Progenitor cell of endocrine pancreas (in vitro differentiated cells): ENCODE measurements at places on chromosomes 7 and 10. TPM values are rescaled to one million over a fixed set of nuclear protein-coding genes. Genes with fewer than 3 reads are reported as not detected.

- peaks cover 6% of the 10 kb centered on the region for H3K4me1 ChIP-seq
- H3K4me3 ChIP-seq: no peak overlapping the region
- H3K27ac ChIP-seq: peak overlapping the region; percentile 64
- peaks cover 15% of the 10 kb centered on the region for H3K36me3 ChIP-seq
- no peak for DNase-seq
These were observed 10.7 kb downstream of the WIPI2 start for GRCh38 chr7:5200561-5201235.

CLDN4 gene
- total RNA-seq: 172 and 183 TPM in 2 replicates

HNRNPF gene
- total RNA-seq: 211 and 221 TPM in 2 replicates

SFTPD gene
- total RNA-seq: 0.29 and 0.40 TPM in 2 replicates

SMKR1 gene
- 1.7 and 2.3 TPM in 2 replicates for total RNA-seq

- H3K4me1 ChIP-seq: peaks cover 7% of the 10 kb centered on the region
- H3K36me3 ChIP-seq: peaks cover 3% of the 10 kb centered on the region
- DNase-seq: no peak
- no peak overlapping the region for H3K4me3 ChIP-seq
- no peak overlapping the region for H3K27ac ChIP-seq
- H3K27me3 ChIP-seq: no peaks in the 10 kb centered on the region
These were observed 163.1 kb downstream of the ADK start for GRCh38 chr10:74314166-74314565.

GRCh38 chr10:130491693-130492050 lies 355.5 kb downstream of the GLRX3 start:
- no peak overlapping the region for H3K4me3 ChIP-seq
- no peak for DNase-seq
- peaks cover 15% of the 10 kb centered on the region for H3K4me1 ChIP-seq
- H3K27me3 ChIP-seq: peaks cover 4% of the 10 kb centered on the region
- H3K36me3 ChIP-seq: no peaks in the 10 kb centered on the region

ACTL6B gene
- 4.1 and 4.2 TPM in 2 replicates for total RNA-seq

DNA sequence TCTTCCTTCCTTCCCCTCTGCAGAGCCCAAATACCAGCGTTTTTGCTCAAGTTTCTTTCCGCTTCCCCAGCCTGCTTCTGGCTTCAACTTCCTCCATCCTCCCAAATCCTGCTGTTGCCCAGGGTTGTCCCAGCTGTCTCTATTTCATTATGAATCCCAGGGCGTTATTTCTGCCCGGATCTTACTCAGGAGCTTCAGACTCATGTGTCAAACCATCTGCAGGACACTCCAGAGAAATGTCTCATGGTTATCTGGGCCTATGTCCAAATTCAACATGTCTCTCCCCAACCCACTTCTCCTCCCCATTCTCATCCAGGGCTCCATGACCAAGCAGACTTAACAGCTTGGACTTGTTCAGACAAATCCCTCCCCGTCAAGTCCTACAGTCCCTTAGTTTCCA lies 15.6 kb downstream of the ARHGAP22 start:
- H3K36me3 ChIP-seq: no peaks in the 10 kb centered on the region
- H3K4me1 ChIP-seq: peaks cover 7% of the 10 kb centered on the region
- no peak overlapping the region for H3K4me3 ChIP-seq
- H3K27me3 ChIP-seq: peaks cover 6% of the 10 kb centered on the region
- DNase-seq: no peak

DNA sequence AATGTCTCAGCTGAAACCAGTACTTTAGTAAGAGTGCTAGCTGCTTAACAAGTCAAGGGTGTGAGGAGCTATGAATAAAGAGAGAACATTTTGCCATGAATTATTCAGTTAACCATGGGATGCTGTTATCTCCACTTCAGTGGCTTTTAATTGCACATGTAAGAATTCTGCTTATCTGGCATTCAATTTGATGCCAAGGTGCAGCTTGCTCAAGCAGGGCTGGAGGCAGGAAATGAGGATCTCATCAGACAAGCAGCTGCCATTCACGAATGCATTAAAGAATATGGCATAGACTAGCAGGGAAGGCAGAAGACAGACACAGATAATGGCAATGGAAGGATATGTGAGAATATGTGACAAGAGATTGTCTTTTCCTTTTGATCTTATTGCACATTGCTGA lies 697.8 kb downstream of the NRG3 start:
- H3K4me3 ChIP-seq: no peak overlapping the region
- H3K27me3 ChIP-seq: no peaks in the 10 kb centered on the region
- no peak overlapping the region for H3K27ac ChIP-seq
- no peaks in the 10 kb centered on the region for H3K36me3 ChIP-seq
- H3K4me1 ChIP-seq: peaks cover 5% of the 10 kb centered on the region
- no peak for DNase-seq

DNA sequence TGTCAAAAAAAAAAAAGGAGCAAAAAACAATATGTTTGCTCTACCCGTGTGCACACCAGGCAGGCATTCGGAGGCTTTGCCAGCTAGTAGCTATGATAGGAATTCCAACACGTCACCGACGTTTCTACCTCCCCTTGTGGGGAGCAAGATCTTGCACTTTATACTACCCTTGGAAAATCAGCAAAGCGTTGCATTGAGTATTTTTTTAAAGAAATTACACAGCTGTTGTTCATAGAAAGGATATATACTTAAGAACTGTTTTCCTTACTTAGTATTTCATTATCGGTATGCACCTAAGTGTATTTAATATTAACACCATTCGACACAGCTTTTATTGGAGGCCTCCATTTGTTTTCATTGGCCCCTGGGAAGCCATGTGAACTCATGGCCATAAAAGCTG lies 159.9 kb upstream of the MGMT start:
- no peaks in the 10 kb centered on the region for H3K4me1 ChIP-seq
- no peak for DNase-seq
- H3K4me3 ChIP-seq: no peak overlapping the region
- H3K27me3 ChIP-seq: peaks cover 22% of the 10 kb centered on the region

DNA sequence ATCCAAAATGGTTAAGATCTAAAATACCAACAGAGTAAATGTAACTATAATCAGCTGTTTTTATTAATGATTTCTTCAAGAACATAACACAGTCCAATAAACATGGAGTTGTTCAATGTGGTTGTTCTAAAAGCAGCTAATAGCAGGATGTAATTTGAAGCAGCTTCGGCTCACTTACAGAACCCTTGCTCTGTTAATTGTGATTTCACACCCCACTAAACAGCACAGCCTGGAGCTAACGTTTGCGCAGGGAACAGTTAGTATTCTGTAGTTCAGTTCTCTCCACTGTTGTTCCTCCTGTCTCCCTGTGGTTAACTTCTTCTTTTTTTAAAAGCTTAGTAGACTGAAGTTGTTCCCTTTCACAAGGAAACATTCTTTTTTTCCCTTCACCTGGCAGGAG lies 104.0 kb downstream of the GRM3 start:
- H3K27ac ChIP-seq: no peak overlapping the region
- no peaks in the 10 kb centered on the region for H3K36me3 ChIP-seq
- no peaks in the 10 kb centered on the region for H3K27me3 ChIP-seq

DNAJC30 gene
- total RNA-seq: 10.4 and 11.1 TPM in 2 replicates

PDE6C gene
- total RNA-seq: not detected in 2 replicates

- H3K36me3 ChIP-seq: no peaks in the 10 kb centered on the region
- peak overlapping the region; percentile 47 for H3K27ac ChIP-seq
- peaks cover 31% of the 10 kb centered on the region for H3K4me1 ChIP-seq
These were observed 96.3 kb downstream of the ALOX5 start for GRCh38 chr10:45470098-45471012.

VAX1 gene
- not detected in 2 replicates for total RNA-seq

- peaks cover 5% of the 10 kb centered on the region for H3K4me1 ChIP-seq
- H3K27ac ChIP-seq: no peak overlapping the region
- no peak overlapping the region for H3K4me3 ChIP-seq
- H3K36me3 ChIP-seq: peaks cover 3% of the 10 kb centered on the region
- DNase-seq: no peak
- H3K27me3 ChIP-seq: no peaks in the 10 kb centered on the region
These were observed 65.3 kb downstream of the CHCHD3 start for GRCh38 chr7:133016604-133017003.

DNA sequence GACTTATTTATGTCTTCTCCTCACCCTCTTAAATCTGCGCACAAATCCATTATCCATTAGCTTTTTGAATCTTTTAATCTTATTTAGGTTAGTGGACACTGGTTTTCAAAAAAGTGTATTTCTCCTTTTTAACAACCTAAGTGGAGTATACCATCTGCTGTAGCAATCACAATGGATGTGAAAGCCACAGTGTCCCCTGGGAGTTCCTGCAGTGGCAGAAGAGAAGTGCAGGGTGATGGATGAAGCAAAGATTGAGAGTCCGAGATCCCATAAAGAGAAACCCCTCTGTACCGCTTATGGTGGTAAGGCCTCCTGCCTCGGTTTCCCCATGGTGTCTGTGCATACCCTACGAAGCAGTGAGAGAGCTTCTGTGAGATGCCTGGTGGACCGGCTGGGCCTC lies 236.4 kb downstream of the COBL start:
- H3K4me3 ChIP-seq: no peak overlapping the region
- H3K4me1 ChIP-seq: no peaks in the 10 kb centered on the region
- DNase-seq: no peak
- no peak overlapping the region for H3K27ac ChIP-seq
- H3K27me3 ChIP-seq: no peaks in the 10 kb centered on the region

GRCh38 chr10:11684717-11685645 lies 57.2 kb upstream of the ECHDC3 start:
- no peak for DNase-seq
- no peaks in the 10 kb centered on the region for H3K36me3 ChIP-seq
- H3K27ac ChIP-seq: peak overlapping the region; percentile 6
- peaks cover 22% of the 10 kb centered on the region for H3K4me1 ChIP-seq
- H3K27me3 ChIP-seq: peaks cover 18% of the 10 kb centered on the region

GRCh38 chr10:75033399-75034130 lies 77.9 kb upstream of the SAMD8 start:
- peaks cover 20% of the 10 kb centered on the region for H3K4me1 ChIP-seq
- no peaks in the 10 kb centered on the region for H3K27me3 ChIP-seq
- no peak overlapping the region for H3K4me3 ChIP-seq
- H3K27ac ChIP-seq: no peak overlapping the region

DNA sequence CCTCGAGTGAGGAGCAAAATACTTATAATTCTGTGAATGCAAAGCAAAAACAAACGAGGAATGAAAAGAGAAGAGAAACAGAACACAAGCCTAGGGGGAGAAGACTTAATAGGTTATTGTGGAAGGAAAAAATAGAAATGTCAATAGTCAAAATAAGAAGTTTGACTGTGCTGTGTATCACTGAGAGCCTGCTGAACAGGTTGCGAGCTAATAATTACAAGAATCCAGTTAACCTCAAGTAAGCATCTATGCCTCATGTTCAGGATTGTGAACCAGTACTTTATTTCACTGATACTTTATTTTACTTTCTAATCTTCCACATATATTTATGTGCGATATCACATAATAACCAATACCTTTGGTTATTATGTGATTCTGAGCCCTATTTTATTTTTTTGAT lies 316.7 kb downstream of the OTUD1 start:
- DNase-seq: no peak
- peaks cover 20% of the 10 kb centered on the region for H3K4me1 ChIP-seq
- no peak overlapping the region for H3K4me3 ChIP-seq
- no peaks in the 10 kb centered on the region for H3K36me3 ChIP-seq
- peak overlapping the region; percentile 11 for H3K27ac ChIP-seq

HIF1AN gene
- 67.3 and 74.5 TPM in 2 replicates for total RNA-seq

DNA sequence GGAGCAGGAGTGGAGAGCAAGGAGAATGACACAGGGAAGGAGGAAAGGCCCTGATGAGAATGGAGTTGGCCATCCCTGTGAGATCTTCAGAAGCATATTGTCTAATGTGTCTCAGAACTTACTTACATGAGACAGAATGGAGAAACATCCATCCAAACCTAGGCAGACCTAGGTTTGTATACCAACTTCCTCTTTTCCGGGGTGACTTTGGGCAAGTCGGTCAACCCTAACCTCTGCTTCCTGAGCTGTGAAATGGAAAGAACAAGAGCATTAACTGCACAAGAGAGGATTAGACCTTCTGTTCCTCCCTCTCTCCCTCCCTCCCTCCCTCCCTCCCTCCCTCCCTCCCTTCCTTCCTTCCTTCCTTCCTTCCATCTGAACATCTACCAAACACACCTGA lies 4.5 kb downstream of the GHRHR start:
- H3K27ac ChIP-seq: no peak overlapping the region
- no peak overlapping the region for H3K4me3 ChIP-seq
- H3K27me3 ChIP-seq: peaks cover 53% of the 10 kb centered on the region
- H3K4me1 ChIP-seq: no peaks in the 10 kb centered on the region

DNA sequence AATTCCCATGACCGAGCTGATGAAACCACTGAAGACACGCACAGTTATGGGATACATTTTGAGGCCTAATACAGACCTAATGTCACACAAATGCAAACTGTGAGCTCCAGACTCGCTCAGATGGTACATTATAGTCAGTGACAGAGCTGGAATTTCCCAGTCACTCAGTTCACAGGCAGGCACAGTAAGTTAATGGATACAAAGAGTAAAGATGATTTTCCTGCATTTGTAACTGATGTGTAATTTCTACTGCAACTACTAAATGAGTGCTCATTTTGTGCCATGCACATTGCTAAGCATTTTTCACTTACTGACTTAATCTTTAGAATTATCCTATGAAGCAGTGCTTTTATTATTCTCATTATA lies 56.5 kb downstream of the ENO4 start:
- H3K36me3 ChIP-seq: no peaks in the 10 kb centered on the region
- no peak overlapping the region for H3K27ac ChIP-seq
- DNase-seq: no peak
- no peak overlapping the region for H3K4me3 ChIP-seq
- H3K4me1 ChIP-seq: peaks cover 2% of the 10 kb centered on the region

OLAH gene
- total RNA-seq: not detected in 2 replicates

SCIN gene
- total RNA-seq: 0.10 and 0.47 TPM in 2 replicates

- H3K4me3 ChIP-seq: no peak overlapping the region
- H3K27ac ChIP-seq: no peak overlapping the region
- H3K4me1 ChIP-seq: peaks cover 16% of the 10 kb centered on the region
- DNase-seq: no peak
These were observed 138.3 kb downstream of the GNAT3 start for GRCh38 chr7:80373429-80374032.

DNA sequence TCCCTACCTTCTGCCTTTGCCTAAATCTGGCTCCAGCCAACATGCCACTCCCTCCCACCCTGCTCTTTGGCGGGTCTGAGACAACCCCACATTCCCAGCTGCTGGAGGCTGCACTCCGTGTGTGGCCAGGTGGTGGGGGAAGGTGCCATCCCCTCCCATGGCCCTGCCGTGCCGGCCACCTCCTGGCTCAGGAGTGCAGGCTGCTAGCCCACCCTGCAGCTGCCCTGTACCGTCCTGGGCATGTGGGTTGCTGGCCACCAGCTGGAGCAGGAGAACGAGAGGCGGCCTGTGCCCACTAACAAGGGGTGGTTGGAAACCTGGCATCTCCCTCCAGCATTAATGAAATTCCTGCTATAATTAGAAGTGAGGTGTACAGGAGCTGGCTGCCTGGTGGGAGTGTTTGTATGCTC lies 97.6 kb downstream of the ZMIZ1 start:
- peaks cover 9% of the 10 kb centered on the region for H3K36me3 ChIP-seq
- H3K4me3 ChIP-seq: no peak overlapping the region
- no peak for DNase-seq
- peaks cover 12% of the 10 kb centered on the region for H3K4me1 ChIP-seq
- H3K27ac ChIP-seq: peak overlapping the region; percentile 66
